Subcutaneous preadipocyte (primary cell): ENCODE measurements at places on chromosomes 3 and 15. TPM values are rescaled to one million over a fixed set of nuclear protein-coding genes. Genes with fewer than 3 reads are reported as not detected.

Gene IMPG2
- under 0.01 and 0.20 TPM in 2 replicates for total RNA-seq

Gene GTF2A2
- 19.1 and 28.3 TPM in 2 replicates for total RNA-seq

Gene GOLGA8S
- total RNA-seq: not detected in 2 replicates

Gene C2CD4A
- not detected in 2 replicates for total RNA-seq

Gene MKRN3
- total RNA-seq: 2.3 TPM in 1 of 2 replicates, not detected in the other

Gene RBPMS2
- total RNA-seq: under 0.01 TPM in 1 of 2 replicates, not detected in the other

Gene RLBP1
- total RNA-seq: not detected in 2 replicates

Gene KNL1
- total RNA-seq: 20.6 and 40.9 TPM in 2 replicates

Gene KLHL25
- 2.2 and 4.1 TPM in 2 replicates for total RNA-seq

Gene H1-8
- not detected in 2 replicates for total RNA-seq

Gene VIPR1
- not detected in 2 replicates for total RNA-seq

Gene ACP3
- total RNA-seq: 7.3 and 47.5 TPM in 2 replicates

Gene ATP10A
- total RNA-seq: 2.6 and 5.1 TPM in 2 replicates

Gene ARHGEF26
- 2.2 and 5.5 TPM in 2 replicates for total RNA-seq

Gene CACNA1D
- under 0.01 TPM in 1 of 2 replicates, not detected in the other for total RNA-seq

Gene SST
- not detected in 2 replicates for total RNA-seq

Gene DNAH1
- 2.5 and 6.6 TPM in 2 replicates for total RNA-seq

Gene DGKG
- total RNA-seq: 0.37 and 1.4 TPM in 2 replicates

Gene CCDC13
- total RNA-seq: 1.4 and 2.2 TPM in 2 replicates

Gene KBTBD13
- total RNA-seq: not detected in 2 replicates

Gene CLDN18
- total RNA-seq: not detected in 2 replicates

Gene MYO5A
- total RNA-seq: 44.5 and 82.5 TPM in 2 replicates

Gene TMCO5A
- total RNA-seq: not detected in 2 replicates

Gene GADL1
- total RNA-seq: under 0.01 TPM in 1 of 2 replicates, not detected in the other

Gene CORO2B
- 27.6 and 34.4 TPM in 2 replicates for total RNA-seq

Gene KLHL40
- not detected in 2 replicates for total RNA-seq

Gene FETUB
- total RNA-seq: not detected in 2 replicates
